HuH-7.5 (cell line): ENCODE measurements at places on chromosomes 13 and 19.

GRCh38 chr13:78215458-78216108 is 297.0 kb upstream of the EDNRB start:
- no peak for DNase-seq

DNA sequence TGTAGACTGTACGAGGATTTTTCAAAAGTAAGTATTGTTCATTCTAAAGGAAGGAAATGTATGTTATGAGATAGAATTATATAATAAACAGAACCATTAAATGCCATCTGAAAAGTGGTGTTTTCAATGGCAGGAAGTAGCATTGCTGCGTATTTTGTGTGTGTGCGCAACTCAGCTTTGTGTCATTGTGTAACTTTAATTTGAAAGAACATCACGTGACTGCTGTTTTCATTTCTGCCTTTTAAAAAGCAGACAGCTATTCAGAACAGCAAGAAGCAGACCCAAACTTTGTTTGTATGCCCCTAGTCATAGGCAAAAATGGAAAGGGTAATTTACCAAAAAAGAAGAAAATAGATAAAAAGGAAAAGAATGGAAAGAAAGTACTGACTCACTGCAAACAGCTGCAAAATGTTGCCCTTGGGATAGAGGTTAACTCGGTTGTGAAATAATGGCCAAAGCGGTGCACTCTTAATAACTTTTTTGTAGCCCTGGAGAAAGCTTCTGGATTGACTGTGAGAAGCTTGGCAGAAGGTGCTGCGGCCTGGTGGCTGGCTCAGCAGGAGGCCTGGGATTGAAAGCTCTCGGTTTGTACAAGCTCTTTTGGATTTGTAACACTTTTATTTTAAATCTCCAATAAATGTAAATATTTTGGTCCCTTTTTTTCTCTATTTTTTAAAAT is 97.3 kb downstream of the GGACT start:
- DNase-seq: no peak

DNA sequence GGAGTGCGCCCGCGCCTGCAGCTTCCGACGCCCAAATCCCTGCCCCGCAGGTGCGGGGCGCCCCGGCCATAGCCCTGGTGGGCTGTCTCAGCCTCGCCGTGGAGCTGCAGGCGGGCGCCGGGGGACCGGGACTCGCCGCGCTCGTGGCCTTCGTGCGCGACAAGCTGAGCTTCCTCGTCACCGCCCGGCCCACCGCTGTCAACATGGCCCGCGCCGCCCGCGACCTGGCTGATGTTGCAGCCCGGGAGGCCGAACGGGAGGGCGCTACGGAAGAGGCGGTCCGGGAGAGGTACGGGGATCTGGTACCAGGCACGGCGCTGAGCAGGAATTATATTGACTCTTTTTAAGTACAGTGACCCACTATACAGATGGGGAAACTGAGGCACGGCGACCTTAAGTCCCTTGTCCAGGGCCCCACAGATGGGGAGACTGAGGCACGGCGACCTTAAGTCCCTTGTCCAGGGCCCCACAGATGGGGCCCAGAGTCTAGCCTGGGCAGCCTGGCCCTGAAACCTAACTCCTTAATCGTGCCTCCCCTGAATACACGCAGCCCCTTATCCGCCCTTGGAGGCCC is 586 bp downstream of the MRI1 start:
- DNase-seq: peak; percentile 63

DNA sequence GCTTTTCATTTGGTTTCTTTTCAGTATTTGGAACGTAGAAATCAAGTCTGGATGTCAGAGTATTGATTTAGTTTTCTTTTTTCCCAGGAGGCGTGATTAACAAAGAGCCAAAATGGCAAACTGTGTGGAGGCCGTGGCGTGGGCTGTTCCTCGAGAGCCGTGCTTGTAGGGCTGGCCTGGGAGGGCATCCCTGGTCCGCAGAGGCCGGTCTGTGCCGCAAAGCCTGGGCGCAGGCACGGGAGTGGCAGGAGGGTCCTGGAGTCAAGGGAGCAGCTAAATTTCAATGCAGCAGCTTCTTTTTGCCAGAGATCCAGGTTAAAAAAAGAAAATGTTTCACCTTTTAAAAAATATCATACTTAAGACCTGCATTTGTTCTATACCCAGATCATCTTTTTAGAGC is 13.1 kb upstream of the MCF2L start:
- DNase-seq: no peak

DNA sequence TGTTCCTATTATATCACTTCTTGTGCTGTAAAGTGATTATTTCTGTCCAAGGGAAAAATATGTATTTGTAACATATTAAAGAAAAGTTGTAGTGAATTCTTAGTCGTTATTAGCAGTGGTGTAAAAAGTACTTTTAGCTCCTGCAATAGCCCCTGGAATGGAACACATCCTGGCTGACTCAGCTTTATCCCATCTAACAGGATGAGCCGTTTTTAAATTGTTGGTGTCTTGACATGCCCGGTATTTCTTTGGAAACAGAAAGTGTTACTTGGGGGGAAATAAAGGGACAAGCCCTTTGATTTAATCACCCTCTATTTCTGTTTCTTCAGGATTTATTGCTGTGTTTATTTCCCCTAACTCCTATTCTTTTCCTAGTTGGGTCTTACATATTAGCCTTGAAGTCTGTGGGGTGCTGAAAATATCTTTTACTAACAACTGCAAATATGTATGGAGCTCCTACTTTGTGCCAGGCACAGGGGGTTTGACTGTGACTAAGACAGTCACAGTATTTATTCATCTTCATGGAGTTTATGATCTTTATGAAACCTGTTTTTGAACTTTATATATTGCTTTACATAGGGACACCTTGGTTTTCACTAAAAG is 17.9 kb downstream of the COG3 start:
- no peak for DNase-seq

GRCh38 chr13:66914155-66914554 is 316.0 kb downstream of the PCDH9 start:
- DNase-seq: no peak

GRCh38 chr13:37141011-37141410 is 35.5 kb upstream of the CSNK1A1L start:
- DNase-seq: no peak

DNA sequence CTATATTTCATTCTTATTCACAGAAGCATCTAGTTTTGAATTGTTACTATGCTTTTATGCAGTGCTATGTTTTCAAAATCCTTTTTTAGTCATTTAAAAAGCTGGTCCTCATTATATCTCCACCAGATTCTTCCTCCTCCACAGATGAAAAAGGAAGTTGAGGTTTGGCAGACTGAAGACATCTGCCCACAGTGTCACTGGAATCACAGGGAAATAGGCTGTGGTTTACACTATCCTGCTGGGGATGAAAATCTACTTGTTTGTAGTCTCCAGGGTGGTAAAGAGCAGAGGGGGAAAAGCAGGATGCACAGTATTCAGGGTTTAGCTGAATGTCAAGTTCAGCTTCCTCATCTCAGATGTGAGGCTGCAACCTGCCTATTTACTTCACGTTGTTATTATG is 351.2 kb downstream of the DNAJC15 start:
- DNase-seq: no peak

- no peak for DNase-seq
These were observed 131.1 kb upstream of the ZNF536 start for GRCh38 chr19:30240904-30241695.

DNA sequence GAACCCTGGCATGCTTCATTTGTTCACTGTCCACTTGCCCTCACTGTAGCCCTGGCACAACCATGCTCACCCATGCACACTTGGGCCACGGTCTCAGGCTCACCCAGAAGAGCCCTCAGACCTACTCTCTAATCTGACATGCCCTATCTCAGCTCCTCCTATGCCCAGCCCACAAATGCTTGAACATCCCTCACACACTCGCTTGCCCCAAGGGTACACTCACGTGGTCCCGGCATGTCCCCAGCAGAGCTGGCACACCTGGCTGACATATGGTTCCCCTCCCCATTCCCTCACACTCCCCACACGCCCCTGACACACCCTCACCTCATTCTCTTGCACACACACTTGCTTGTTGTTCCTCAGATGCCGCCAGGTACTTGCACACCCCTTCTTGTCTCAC is 55.7 kb downstream of the MAP4K1 start:
- no peak for DNase-seq

DNA sequence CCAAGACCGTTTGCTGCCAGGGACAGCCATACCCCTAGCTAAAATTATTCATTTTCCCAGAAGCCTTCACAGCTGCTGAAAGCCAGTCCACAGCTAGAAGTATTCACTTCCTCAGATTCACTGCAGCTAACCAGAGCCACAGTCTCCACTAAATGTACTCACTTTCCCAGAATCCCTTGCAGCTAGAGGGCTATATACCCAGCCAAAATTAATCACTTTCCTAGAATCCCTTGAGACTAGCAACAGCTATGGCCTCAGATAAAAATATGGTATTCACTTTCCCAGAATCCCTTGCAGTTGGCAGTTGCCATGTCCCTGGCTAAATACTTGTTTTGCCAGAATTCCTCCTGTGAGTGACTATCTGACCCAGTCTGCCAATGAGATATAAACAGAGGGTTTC is 13.8 kb upstream of the MEIS3 start:
- DNase-seq: no peak

DNA sequence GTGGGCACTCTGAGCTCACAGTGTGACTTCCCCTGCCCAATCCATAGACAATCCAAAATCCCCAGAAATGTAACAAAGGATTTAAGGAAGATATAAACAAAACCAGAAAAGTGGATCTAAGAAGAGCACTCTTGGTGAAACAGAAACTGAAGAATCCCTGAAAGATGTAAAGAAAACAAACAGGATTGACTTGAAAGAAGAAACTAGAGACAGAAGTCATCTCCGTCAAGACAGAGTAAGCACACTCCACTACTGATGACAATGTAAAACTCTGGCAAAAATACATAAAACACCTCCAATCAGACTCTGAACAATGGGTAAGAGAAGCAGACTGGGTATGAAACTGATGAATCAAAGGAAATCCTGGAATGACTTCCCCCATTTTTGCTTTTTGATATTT is 13.5 kb downstream of the TUBGCP3 start:
- no peak for DNase-seq

DNA sequence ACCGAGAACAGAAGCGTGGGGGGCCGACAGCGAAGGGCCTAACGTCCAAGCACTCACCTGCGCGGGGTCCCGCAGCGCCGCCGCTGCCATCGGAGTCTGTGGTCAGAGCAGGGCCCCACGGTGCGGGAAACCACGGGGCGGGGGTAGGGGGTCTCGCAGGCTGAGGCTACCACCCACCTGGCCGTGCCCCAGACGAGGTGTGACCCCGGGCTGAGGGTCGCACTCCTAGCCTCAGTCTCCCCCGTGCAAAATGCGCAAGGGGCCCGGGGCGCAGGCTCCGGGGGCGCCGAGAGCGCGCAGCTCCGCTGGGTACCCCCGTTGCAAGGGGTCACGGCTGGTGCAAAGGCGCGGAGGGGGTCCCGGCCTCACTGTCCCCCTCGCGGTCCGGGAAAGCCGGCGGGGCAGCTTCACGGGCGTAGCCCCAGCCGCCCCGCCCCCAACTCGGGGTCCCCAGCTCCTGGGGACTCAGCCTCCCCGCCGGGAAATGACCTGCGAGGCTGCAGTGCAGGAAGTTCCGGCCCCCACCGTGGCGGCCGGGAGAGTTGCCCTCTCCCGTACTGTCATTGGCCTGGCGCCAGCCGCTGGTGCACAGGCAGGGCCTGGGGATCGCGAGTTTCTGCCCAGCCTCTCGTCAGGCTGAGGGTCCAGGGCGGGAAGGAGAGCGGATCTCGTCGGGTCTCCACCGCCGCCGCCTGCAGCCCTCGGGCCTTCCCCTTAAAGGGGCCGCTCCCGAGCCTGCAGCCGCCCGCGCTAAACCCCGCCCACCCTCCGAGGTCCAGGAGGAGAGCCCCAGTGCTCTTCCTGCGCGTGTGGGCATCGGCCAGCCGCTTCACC is at the start of gene ZNF792:
ZNF792 (minus strand) TSS at position 657 of the 834 bp plus-strand sequence; CDS start at position 90, 567 bp downstream.
- DNase-seq: peak; percentile 57

DNA sequence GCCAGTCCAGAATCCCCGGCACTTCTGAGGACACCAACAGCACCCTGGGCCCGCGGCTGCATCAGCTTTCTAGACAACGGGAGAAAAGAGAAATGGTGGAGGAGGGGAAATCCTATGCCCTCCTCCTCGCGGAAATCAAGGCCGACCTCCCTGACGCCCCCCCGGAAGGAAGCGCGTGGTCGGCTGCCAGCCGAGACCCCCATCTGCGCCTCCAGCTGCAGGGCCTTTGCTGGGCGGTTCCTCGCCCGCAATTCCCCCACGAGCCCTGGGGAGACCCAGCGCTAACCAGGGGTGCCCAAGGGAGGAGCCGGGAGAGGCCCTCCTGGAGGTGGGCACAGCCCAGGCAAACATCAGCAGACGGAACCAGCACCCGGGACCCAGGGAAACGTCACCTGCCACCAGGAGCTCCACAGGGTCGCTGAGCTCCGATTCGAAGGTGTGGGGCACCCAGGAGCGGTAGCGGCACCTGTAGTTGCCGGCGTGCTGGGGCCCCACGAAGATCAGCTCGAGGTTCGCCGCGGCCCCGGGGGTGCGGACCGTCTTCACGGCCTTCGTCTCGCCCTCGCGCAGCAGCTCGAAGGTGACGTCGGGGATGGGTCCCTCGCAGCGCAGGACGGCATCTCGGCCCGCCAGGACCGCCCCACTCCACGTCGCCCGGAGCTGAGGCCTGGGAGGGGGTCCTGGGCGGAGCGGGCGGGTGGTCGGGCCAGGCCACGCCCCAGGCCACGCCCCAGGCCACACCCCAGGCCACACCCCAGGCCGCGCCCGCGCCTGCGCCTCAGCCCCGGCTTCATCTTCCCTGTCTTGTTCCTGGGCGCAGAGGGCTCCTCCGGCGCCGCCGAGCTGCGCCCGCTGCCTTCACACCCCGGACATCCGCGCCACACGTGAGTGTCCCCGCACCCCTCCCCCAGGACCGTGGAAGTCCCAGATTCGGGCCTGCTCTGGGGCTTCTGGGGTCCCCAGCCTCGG is 6.0 kb downstream of the A1BG start:
- DNase-seq: no peak

DNA sequence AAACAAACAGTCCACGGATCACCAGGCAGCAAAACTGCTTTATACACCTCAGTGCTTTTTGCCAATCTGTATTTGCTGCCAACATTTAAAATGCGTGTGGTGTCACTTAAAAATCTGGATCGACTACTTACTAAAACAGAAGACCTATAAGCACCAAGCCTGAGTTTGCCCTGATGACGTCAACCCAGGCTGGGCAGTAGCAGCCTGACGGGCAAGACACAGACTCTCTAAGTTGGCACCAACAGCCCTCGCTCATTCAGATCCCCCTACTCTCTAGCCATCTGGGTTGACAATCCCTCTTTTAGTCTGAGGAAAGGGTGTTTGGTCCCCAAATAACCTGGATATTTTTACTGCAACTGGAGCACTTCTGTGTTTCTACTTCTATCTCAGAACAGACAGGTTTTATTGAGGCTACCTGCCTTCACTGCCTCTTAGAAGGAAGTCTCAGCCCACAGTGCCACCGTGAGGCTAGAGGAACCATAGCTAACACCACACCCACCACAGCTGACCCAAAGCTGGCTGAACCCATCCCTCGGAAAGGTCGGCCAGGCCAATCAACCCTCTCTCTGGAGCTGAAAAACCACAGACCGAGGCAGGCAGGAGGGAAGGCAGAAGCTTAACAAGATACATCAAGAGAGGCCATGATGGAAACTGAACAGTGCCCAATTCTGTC is 6.9 kb downstream of the SUGP2 start:
- DNase-seq: no peak

GRCh38 chr13:61146158-61146557 is 269.5 kb downstream of the PCDH20 start:
- DNase-seq: no peak
